ENCODE measurements at places on chromosomes 12 and 14.

DNA sequence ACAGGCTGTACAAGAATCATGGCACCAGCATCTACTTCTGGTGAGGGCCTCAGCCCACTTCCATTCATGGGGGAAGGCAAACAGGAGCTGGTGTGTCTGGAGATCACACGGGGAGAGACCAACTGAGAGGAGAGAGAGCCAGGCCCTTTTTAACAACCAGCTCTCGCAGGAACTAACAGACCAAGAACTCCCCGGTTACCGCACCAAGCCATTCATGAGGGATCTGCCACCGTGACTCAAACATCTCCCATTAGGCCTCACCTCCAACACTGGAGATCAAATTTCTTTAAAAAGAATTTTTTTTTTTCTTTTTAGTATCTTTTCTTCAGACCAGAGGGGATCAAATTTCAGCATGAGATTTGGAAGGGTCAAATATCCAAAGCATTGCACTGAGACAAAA is 16.7 kb upstream of the AQP2 start:
- DNase-seq, result no peak

GRCh38 chr14:96616161-96616721 is 114.1 kb downstream of the PAPOLA start:
- no peak for DNase-seq

GRCh38 chr14:47261350-47261749 is 414.1 kb downstream of the MDGA2 start:
- DNase-seq, result no peak

DNA sequence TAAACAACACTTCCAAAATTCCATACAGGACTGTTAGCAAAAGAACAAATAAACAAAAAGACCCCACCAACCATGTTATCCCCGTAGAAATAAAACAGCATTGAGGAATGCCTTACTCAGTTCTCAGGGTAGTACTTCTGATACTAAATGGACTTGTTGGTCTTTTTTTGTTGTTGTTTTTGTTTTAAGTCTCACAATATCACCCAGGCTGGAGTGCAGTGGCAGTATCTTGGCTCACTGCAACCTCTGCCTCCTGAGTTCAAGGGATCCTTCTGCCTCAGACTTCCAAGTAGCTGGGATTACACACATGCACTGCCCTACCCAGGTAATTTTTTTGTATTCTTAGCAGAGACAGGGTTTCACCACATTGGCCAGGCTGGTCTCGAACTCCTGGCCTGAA is 17.1 kb downstream of the HNRNPC start:
- DNase-seq, result no peak

DNA sequence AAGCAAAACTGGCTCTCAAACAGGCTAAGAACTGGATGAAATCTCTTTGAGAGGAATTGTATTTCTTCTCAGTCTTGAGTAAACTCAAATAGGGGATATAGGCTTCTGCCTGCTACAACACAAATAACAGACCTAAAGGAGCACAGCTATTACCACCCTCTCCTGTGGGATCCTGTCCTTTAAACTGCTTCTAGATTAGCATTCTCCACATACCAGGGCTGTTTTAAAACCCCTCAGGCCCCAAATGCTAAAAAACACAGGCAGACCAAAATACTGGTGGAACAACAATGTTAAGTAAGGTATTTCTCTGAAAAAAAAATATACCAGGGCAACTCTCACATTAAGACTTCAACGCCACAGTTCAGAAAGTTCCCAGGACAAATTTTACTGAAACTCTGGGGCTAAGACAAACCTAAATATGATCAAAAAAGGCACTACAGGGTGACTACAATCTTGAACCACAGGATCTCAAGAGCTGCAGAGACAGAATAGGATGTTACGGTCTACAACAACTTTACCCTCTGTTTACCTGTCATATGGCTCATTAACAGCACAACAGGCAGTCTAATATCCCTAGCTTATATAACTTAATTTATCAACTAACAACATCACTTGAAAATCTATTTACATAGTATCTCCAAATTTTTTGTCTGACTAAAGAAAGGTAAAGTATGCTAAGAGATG is 7.2 kb downstream of the CPNE8 start:
- no peak for DNase-seq

GRCh38 chr12:20144341-20144740 is 224.0 kb upstream of the PDE3A start:
- DNase-seq, result no peak

- no peak for DNase-seq
Observed at GRCh38 chr14:26984311-26985177, 386.7 kb upstream of the NOVA1 start.

GRCh38 chr12:12839873-12840579 is 26.9 kb downstream of the DDX47 start:
- no peak for DNase-seq

DNA sequence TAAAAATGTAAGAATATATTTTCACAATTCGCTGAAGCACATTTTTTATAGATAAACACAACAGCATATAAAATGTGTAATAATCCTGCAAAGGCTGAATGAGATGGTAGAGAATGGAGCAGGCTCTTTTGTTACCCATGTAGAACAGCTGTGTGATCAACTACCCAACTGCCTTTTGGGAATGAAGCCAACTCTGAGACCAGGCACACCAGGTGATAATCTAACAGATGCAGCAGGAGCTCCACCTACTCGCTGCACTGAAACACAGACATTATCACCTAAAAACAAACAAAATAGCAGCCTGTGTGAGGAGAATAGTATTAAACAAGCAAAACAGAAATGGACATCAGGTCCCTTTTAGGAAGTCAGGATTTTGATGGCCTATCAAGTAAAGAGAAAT is 183.3 kb downstream of the CCDC59 start:
- no peak for DNase-seq

DNA sequence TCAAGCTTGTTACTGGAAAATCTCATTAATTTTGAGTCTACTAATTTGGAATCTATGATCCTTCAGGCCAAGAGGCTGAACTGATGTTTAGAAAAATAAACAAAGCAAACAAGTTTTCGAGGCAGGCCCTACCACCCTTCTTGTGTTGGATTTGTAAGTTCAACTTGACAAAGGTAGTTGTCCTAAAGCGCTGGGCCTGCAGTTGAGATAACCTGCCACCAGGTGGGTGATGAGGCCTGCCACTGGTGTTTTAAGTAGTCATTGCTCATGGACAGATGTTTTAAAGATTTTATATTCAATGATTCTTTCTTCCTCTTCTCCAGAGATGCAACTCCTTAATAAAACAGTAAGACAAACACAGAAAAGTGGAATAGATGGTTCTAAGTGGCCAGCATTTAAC is 19.4 kb downstream of the ACVRL1 start:
- DNase-seq, result peak; percentile 63

DNA sequence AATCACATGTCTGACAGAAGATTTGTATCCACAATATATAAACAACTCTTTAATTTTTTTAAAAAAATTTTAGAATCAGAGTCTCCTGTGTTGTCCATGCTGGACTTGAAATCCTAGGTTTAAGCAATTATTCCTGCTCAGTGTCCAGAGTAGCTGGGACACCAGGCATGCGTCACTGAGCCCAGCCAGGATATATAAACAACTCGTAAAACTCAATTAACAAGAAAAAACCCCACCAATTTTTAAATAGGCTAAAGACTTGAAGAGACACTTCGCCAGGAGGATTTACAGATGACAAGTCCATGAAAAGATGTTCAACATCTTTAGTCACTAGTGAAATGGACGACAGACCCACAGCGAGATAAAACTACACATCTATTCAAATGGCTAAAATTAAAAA is 2.0 kb upstream of the SCN8A start:
- DNase-seq, result no peak

GRCh38 chr14:45120096-45120495 is 14.2 kb downstream of the FKBP3 start:
- no peak for DNase-seq

GRCh38 chr12:12925388-12925787 is 26.6 kb downstream of the GPRC5D start:
- no peak for DNase-seq

DNA sequence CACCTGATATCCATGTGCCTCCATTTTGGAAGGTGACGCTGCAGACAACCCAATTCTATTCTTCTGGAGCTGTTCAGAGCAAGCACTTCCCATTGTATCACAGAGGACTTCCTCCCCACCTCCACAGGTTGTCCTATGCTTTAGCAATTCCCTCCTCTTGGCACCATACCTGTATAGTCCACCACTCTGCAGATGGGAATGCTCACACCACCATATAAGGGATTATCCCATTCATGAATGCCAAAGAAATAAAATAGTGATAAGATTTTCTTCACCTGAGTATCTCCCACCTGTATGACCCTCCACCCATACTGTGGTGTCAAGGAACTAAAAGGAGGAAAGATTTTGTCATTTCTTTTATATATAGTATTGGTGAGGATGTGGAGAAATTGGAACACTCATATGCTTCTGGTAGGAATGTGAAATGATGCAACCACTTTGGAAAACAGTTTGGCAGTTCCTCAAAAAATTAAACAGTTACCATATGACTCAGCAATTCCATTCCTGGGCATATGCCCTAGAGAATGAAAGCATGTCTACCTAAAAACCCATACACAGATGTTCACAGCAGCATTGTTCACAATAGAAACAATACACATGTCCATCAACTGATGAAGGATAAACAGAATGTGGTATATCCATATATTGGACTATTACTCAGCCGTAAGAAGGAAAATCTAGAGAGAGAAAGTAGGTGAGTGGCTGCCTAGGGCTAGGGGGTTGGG is 75.2 kb downstream of the FIGNL2 start:
- DNase-seq, result no peak

GRCh38 chr14:68172627-68173026 is 353.0 kb downstream of the RAD51B start:
- DNase-seq, result no peak

GRCh38 chr12:73445658-73446324 is 1091.8 kb upstream of the ATXN7L3B start:
- DNase-seq, result no peak

DNA sequence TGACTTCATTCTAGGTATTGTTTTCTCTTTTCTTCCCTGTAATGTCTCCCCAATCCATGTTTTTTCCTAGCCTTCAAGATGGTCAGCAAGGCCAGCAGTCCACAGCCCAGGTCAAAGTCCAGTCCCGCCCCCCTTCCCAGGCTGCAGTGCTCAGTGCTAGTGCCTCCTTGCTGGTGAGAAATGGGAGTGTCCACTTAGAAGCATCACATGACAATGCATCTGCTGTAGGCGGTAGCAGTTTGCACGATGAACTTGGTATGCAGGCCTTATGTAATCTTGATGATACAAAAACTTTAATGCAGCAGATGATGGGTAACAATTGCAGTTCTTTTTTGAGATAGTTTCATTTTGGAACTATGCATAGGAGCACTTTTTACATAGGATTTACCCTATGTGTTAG is 88.4 kb downstream of the PCNX1 start:
- no peak for DNase-seq

GRCh38 chr12:93322784-93323183 is 54.9 kb upstream of the NUDT4 start:
- DNase-seq, result no peak

DNA sequence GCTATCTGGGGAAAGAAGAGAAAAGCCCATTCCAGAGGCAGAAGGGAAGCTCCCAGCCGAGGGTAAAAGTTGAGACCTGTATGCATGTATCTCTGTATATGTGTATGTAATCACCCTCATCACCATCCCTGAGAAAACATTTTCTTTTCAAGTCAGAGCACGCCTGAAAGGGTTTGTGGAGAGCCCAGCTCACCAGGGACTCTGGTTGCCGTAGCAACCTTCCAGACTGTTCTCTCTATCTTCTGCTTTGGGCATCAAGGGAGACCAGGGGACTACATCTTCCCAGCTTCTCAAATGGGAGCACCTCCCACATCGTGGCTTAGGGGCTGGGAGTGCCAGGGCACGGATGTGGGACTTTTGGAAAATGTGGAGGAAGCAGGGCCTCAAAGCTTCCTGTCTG is 93.5 kb downstream of the GALNT8 start:
- DNase-seq, result no peak

DNA sequence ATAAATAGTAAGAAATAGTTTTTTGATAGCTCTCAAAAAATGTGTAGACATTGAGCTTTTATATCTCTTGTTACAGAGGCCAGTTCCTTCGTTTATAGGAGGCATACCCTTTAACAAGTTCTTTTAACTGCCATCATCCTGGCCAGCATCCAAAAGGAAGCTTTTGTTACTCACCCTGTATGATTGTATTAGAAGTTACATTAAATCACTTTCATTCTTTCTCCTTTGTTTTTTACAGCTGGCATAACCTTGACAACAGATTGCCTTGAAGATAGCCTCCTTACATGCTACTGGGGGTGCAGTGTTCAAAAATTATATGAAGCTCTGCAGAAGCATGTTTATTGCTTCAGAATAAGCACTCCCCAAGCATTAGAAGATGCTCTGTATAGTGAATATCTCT is 20.1 kb downstream of the CGRRF1 start:
- DNase-seq, result no peak

DNA sequence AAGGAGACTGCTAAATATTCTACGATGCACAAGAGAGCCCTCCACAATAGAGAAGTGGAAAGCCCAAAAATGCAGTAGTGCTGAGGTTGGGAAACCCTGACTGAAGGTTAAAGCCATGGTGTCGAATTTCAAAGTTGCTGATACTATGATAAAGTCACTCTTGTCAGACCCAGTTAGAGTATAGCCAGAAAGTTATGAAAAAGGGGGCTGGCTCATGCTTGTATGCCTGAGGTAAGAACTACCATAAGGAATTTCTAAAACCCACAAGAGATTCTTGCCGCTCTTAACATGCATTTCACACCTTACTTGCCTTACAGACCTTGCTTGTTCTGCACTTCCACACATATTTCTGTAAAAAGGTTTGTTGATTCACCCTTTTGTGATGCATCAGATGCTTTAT is 184.6 kb downstream of the SLC6A15 start:
- DNase-seq, result no peak

- no peak for DNase-seq
Observed at GRCh38 chr12:130714091-130714590, 2.0 kb downstream of the RIMBP2 start.

DNA sequence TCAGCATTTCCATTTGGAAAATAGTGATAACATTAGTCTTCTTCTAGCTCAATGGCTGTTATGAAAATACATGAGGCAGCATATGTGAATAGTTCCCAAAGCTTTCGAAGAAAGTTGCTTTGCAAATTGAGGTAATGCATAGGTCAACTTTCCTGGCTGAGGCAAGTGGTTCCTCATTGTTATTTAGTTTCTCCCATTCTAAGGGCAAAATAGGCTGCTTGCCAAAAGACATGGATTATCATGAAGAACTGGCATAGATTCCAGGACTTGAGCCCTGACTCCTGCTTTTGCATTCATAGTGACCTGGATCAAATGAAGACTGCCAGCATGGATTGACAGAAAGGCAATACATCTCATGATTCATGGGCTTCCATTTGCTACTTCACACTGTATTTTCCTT is 35.7 kb downstream of the LRFN5 start:
- no peak for DNase-seq

DNA sequence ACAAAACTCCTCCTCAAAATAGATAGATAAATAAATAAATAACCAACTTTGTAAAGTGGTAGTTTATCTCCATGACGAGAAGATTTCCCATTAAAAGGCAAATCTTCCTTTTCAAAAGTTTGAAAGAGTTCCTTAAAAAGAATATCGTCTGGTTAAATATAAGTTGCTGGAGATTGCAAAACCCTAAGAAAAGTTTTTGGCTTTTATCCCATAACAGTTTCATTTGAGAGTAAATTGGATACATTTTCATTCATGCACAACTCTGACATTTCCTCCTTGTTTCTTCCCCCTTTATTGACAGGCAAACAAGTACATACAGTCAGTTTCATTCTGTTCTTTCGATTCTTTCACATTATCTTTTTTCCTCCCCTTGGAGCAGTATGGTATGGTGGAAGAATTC is 45.4 kb upstream of the BTG1 start:
- no peak for DNase-seq

- peak; percentile 82 for DNase-seq
Observed at GRCh38 chr14:74618078-74618952, 6.3 kb upstream of the LTBP2 start.

GRCh38 chr14:39762576-39763401 is 330.6 kb upstream of the FBXO33 start:
- DNase-seq, result peak; percentile 10
